ENCODE measurements at places on chromosomes 5 and 9.

- DNase-seq: no peak
Observed at GRCh38 chr9:12814877-12815237, 40.0 kb downstream of the LURAP1L start.

DNA sequence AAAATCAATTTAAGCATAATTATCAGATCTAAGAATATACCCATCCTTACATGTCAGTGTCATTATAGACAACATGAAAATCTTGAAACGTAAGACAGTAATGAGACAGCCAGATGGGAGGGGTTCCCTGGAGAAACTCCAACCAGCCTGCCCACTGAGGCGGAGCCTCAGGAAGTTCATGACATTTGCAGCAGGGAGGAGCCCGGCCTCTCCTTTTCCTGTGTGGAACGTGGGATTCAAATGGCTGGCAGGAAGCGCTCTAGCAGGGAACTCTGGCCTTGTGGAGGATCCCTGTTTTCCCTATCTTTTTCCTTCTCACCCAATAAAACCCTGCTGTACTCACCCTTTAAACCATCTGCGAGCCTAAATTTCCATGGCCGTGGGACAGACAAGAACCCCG is 176.6 kb upstream of the KCNN2 start:
- no peak for DNase-seq

DNA sequence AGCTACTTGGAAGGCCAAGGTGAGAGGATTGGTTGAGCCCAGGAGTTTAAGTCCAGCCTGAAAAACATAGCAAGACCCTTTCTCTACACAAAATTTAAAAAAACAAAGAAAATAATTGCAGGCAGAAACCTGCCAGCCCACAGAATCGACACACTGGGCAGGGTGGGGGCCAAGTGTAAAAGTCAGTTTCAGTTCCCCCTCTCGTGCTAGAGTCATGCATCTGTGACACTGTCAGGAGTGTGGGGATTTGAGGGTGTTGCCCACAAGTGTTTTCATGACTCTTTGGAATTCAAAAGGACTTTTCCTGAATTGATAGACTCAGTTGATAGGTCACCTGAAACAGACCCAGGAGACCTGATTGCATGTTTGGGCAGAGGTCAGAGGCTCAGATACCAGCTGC is 47.6 kb downstream of the PRRC2B start:
- no peak for DNase-seq

DNA sequence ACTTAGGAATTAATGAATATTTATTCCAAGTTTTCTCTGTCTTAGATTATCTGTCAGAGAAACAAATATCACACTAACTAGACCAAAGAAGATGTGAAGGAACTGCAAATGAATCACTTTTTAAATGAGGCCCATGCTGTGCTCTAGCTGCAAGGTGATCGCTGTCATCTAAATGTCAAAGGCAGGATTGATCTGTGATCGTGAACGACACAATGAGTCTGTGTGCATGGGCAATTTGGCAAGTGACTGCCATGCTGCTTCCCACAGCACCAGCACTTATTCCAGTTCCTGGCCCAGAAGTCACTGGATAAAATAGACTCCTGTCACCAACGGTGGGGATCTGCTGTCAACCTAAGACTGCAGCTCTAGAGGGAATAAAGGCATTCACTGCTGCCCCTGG is 141.2 kb downstream of the TRIM36 start:
- no peak for DNase-seq

GRCh38 chr9:3962971-3963642 is 336.8 kb downstream of the GLIS3 start:
- DNase-seq: no peak

DNA sequence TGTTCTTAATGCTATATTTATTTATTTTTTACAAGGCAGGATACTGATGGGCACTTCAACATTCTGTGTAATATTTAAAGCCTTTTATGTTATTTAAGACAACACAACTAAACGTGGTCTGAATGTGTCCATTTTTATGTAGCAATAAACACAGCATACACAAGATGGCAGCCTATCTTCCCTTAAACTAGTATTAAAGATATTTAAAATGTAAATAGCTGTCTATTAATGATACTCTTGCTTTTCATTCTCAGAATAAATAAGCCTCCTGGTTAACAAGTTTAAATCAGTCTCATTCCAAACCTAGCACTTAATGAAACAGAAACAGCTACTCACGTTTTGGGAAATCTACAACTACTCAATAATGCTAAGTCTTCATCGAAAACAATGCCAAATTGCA is 315.7 kb downstream of the MCTP1 start:
- no peak for DNase-seq

GRCh38 chr5:139565411-139566305 is 4.5 kb downstream of the UBE2D2 start:
- no peak for DNase-seq

DNA sequence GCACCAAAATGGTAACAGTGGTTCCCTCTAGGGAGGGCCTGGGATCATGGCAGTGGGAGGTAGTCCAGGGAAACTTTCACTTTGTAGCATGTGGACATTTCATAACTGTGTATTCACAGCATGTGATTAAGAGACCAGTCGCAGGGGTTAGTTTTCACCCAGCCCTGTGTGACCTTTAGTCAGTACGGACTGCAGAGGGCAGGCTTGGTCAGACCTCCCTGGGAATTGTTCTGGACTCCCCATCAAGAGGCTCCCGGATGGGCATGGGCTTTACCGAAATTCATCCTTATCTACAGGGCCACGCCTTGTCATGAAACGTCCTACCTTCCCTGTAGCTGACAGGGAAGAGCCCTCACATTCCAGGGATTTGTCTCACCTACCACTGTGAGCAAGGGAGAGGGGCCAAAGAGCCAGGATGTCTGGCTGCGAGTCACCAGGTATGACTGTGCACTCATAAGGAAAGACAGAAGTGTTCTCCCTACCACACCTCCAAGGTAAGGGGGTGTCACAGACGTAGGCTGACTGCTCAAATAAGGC is 19.9 kb downstream of the GPX3 start:
- DNase-seq: no peak

GRCh38 chr5:124708086-124708485 is 38.4 kb downstream of the ZNF608 start:
- no peak for DNase-seq

- peak; percentile 4 for DNase-seq
Observed at GRCh38 chr9:95429096-95429495, 87.7 kb downstream of the PTCH1 start.

GRCh38 chr9:22049411-22049810 is 40.3 kb upstream of the CDKN2B start:
- no peak for DNase-seq

Measured in AG04449 (cell line).